ENCODE measurements at places on chromosomes 12 and 14.

DNA sequence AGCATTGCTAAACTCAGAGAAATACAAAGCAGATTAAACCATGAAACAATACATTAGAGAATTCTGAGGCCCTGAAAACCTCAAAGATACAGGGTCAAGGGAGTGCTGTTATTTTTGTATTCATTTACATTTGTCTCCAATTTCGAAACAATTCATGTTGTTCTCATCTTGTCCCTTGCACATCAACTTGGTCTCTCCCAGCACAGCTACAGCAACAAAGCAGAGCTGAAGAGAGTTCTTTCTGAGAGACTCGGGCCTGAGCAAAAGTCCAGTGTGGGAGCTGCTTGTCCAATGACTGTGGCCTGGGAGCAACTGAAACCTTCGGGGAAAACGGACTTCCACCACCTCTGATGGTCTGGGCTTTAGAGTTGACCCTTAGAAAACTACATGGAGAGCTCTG lies 79.4 kb upstream of the CDKN3 start:
- no peak for DNase-seq

DNA sequence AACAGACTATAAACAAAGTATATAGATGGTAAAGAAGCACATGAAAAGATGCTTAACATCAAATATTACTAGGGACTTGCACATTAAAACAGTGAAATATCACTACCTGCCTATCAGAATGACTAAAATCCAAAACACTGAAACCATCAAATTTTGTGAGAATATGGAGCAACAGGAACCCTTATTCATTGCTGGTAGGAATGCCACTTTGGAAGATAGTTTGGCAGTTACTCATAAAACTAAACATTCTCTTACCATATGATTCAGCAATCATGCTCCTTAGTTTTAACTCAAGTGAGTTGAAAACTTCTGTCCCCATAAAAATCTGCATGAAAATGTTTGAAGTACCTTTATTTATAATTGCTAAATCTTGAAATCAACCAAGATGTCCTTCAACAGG lies 297.6 kb downstream of the DAD1 start:
- DNase-seq, result no peak

DNA sequence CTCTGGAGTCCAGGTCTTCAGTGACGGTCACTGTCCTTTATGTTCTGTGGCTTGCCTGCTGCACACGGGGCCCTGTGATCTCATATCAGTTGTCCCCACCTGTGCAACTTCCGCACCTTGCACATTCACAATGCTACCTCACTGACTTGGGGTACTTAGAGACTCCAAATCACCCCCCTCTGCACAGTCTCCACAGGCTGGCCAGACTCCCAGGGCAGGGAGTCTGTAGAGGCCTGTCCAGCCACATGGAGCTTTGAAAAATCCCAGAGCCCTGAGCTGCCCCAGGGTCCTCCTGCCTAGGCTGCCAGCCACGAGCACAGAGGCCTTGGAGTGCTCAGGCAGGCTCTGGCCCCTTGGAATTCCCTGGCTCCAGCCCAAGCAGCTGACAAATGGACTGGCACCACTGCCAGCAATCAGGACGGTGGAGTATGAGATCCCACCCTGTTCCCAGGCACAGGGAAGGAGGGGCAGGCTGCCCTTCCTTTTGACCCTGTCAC lies 26.4 kb downstream of the CMKLR1 start:
- no peak for DNase-seq

- DNase-seq, result no peak
Measured at GRCh38 chr12:10601860-10602259, 11.5 kb downstream of the MAGOHB start.

DNA sequence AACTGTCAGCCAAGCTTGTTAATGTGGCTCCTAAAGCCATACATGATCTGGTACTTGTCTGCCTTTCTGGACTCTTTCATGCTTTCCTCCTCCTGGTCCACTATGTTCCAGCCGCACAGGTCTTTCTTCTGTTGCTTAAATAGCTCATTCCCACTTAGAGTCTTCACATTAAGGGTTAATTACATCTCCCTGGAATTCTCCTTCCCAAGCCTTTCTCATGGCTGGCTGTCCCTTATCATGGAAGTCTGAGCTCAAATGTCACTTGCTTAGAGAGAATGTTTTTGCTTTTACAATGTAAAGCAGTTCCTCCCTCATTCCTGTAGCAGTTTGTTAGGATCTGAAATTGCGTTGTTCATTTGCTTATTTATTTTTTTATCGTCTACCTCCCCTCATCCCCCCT lies 199.6 kb downstream of the TRHDE start:
- no peak for DNase-seq

DNA sequence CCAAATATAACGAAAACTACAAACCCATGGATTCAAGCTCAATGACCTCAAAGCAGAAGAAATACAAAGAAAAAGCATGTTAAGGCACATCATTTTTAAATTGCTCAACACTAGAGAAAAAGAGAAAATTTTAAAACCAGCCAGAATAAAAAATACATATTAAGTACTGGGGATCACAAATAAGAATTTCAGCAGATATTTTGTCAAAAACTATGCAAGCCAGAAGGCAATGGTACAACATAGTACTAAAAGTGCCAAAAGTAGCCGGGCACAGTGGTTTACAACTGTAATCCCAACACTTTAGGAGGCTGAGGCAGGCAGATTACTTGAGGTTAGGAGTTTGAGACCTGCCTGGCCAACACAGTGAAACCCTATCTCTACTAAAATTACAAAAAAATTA lies 10.2 kb downstream of the SGPP1 start:
- DNase-seq, result no peak

- no peak for DNase-seq
Measured at GRCh38 chr12:65839027-65839426, 14.7 kb downstream of the HMGA2 start.

DNA sequence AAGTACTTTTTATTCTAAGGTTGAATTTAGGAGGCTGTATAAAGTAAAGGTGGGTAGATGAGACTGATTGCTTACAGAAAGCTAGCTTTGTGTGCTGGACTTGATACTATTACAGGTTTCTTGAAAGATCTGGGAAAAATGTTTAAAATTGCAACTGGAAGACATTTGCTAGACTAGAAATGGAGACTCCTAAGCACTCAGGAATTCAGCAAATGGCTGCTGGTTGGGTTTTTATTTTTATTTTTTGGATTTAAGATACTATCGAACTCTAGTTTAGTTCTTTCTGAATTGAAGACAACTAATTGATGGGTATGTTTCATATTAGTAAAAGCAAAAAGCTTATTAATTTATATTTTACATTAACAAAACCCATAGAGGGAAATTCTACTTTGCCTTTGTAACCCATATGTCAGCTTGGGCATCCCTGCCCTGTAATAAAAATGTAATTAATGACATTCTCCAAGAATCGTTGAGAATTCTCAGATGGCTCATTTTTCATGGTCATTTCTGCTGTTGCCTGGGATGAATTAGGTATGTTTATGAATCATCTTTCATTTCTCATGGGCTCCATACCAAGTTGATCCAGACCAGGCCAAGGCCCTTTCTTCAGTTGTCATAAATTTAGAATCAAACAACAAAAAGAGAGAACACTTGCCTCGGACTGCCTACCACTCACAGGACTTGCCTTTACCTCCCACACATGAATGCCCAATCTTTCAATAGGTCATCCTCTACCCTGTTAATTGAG lies 102.1 kb downstream of the ERGIC2 start:
- no peak for DNase-seq

- DNase-seq, result no peak
Measured at GRCh38 chr14:68368850-68369249, 424.0 kb downstream of the ZFP36L1 start.

- no peak for DNase-seq
Measured at GRCh38 chr12:133236556-133236955, 879 bp upstream of the ANHX start.

DNA sequence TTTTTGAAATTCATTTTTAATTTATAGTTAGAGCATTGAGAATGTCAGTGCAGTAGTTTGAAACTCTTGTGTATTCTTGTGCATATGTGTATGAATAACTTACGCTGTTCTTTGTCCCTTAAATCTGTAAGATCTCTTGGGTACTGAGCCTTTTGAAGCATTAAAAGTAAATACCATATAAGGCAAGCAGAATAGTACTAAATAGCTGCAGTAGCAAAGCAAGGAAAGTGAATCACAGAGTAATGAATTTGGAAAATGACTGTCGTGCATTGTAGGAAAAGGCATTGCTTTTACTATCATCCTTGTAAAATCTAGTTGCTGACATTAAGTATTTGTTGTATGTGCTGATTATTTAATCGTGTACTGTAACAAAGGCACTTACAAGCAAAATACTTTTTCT lies 12.1 kb downstream of the CNOT2 start:
- no peak for DNase-seq

- no peak for DNase-seq
Measured at GRCh38 chr14:36452860-36453259, 67.2 kb downstream of the NKX2-1 start.

GRCh38 chr14:100649173-100649519 lies 61.9 kb upstream of the BEGAIN start:
- no peak for DNase-seq

- DNase-seq, result no peak
Measured at GRCh38 chr12:120677765-120678473, 9.0 kb upstream of the MLEC start.

DNA sequence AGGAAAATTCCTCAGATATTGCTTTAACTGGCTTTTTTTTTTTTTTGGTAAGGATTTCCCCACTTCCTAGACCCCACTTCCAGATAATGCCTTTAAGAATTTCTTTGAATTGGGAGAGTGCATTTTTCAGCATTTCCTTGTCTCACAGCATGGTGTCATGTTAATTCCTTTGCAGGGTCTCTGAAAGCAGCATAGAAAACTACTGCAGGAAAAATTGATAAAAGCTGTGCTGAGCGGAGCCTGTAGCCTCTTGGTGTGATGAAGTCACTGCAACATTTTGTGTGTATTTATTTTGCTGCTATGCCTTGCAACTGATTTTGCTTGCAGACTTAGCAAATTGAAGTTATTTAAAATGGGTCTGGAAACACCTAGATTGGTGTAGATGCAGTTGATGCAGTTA lies 2.7 kb downstream of the ANO4 start:
- no peak for DNase-seq
